Fibroblast of villous mesenchyme (primary cell): ENCODE measurements at places on chromosomes 4 and X. TPM values are rescaled to one million over a fixed set of nuclear protein-coding genes. Genes with fewer than 3 reads are reported as not detected.
A peak's percentile ranks its signal among the peaks of the same experiment; 100 is the strongest.

- DNase-seq: no peak
These were observed 468 bp downstream of the GLA start for GRCh38 chrX:101407167-101407747.

Gene RAB39B
- total RNA-seq: under 0.01 and 0.43 TPM in 2 replicates

DNA sequence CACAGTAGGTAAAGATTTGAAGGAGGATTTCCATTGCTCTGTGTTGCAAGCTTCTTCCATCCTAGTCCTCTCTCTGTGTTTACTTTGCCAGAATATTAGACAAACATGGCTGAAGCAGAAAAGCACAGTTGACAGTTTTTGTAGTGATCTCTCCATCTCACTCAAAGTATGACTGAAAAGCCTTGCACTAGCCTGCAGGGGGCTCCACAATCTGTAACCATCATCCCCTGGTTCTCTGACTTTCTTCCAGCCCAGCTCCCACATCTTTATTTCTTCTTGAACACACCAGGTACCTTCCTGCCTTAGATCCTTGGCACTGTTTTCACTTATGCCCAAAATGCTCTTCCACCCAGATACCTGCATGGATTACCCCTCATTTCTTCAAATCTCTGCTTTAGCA, 34.1 kb upstream of the HHIP start:
- DNase-seq: peak; percentile 37

Gene GC
- total RNA-seq: not detected in 2 replicates

Gene NHS
- 2.6 and 5.2 TPM in 2 replicates for total RNA-seq

GRCh38 chrX:34848281-34848680, 94.3 kb upstream of the FAM47B start:
- DNase-seq: peak; percentile 29

- DNase-seq: no peak
These were observed 190.4 kb downstream of the UNC5C start for GRCh38 chr4:95358421-95358820.

GRCh38 chr4:30726090-30726675, 6.0 kb downstream of the PCDH7 start:
- peak; percentile 67 for DNase-seq

DNA sequence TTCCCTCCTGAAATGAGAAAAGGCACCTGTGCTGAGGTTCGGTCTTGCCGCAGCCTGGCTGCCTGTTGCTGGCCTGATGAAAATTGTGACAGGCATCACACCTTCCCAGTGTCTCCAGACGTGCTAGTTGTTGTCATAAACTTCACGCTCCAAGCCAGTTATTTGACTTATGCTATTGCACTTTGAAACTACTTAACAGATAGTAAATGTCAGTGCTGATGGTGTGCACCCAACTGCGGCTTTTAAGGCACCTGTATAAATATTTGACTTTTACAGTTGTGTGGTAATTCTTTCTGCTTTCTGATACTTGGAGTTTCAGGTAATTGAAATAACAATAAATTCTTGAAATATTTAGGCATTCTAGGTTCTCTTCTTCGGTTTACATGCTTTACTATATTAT, 1.8 kb downstream of the WWC2 start:
- peak; percentile 38 for DNase-seq

GRCh38 chrX:81729269-81729777, 527.4 kb downstream of the SH3BGRL start:
- DNase-seq: no peak

GRCh38 chr4:3786196-3786869, 20.1 kb downstream of the ADRA2C start:
- DNase-seq: no peak

Gene SCML1
- 5.8 and 12.5 TPM in 2 replicates for total RNA-seq

DNA sequence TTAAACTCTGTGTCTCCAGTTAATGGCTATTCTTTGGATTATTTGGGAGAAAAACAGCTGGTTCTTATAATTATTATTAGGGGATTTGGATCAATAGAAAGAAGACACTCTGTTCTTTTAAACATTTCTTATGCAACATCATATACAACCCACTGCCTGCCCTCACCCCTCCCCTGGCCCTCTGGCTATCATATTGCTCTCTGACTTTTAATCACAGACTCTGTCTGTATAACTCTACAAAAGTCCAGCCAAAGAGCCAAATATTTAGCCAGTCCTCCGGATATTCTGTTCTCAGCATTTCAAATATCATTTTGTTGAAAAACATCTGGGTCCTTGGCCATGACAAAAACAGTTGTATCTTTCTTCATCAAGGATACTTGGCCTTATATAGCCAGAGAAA, 19.0 kb upstream of the PACRGL start:
- no peak for DNase-seq

GRCh38 chr4:150479657-150480056, 102.3 kb upstream of the MAB21L2 start:
- no peak for DNase-seq

DNA sequence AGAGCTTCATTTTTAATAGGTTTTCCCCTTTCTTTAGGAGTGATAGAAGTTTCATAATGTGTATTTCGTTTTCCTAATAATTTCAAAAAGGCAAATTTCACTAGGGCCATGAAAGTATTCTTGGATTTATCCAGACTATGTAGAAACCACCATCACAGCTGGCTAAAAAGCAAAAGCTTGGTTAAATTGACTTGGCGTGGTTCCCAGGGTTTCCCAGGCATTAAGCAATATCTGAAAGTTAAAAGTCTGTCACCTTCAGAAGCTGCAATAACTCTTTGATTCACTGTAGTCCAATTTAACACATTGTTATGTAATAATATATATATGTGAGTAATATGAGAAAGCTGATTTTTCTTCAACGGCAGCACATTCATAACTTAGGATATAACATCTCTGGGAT, 38.3 kb downstream of the NDNF start:
- DNase-seq: peak; percentile 64

Gene RGN
- 3.5 and 6.5 TPM in 2 replicates for total RNA-seq

GRCh38 chr4:175103403-175103802, 185.2 kb downstream of the ADAM29 start:
- DNase-seq: no peak

DNA sequence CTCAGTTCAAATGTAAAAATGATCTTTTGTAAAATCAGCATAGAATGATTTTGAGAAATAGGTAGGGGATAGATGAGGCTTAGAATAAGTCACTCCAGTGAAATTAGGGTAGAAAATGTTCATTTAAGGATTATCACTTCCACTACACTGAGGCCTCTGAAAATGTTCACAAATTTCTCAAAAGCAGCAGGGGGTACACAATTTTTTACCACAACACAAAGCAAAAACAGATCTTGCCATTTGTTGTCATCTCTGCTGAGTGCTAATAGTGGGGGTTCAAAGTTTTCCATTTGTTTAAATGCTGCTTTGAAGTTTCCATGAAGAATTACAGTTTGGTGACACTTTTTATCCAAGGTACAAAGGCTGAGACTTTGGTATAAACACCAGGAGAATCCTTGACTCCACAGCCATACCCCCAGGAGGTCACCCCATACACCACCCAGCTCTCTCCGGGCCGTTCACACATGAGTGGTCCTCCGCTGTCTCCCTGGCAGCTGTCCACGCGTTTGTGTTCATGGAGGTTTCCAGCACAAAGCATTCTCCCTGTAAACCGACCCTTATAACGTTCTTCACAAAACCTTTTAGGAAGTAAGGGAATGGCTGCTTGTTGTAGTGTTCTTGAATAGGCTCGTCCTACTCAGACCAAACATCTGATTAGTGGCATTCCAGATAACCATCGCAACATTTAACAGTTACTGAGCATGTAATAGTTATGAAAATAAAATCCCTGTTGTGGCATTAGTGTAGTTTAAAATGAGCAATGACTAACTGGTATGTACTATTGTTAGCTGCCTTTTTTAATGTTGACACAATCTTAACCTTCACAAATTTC, 71.0 kb downstream of the PRSS12 start:
- DNase-seq: peak; percentile 26

GRCh38 chr4:26573389-26573794, 10.5 kb upstream of the TBC1D19 start:
- DNase-seq: no peak

- peak; percentile 92 for DNase-seq
These were observed 1.4 kb downstream of the ANKRD17 start for GRCh38 chr4:73257234-73257633.

GRCh38 chrX:69995362-69996112, 54.2 kb downstream of the AWAT2 start:
- no peak for DNase-seq

DNA sequence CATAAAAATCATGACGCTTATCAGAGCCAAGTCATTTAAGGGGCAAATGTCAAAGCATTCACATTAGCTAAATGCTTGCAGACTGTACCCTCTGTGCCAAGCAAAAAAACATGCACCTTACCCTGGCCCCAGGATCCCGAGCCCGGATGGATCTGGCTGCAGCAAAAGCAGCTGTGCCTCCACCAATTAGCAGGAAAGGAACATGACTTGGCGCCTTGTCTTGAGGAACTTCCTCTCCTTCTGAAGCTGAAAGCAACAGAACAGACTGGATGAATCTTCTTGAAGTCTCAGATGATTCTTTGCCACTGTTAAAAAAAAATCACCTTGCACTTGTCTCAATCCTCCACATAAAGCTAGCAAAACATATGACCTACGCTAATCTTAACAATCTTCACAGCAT, 18.0 kb downstream of the AIFM1 start:
- DNase-seq: no peak

DNA sequence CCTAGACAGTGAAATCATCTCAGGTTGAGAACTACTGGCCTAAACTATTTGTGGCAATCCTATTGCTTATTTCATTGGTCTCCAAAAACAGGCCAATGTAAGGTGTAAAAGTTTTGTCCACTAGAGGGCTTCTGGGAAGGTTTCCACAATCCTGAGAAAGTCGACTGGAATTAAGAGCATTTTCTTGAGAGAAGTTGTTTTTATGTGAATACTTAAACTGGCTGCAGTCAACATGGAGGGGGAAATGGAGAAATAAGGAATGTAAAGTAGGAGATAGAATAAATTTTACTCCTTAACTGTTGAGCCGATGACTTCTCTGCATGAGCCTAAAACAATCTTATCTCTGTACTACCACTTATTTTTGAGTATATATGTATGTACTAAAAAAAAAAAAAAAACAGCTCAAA, 11.0 kb upstream of the EIF4E start:
- peak; percentile 79 for DNase-seq

- peak; percentile 54 for DNase-seq
These were observed 51.7 kb upstream of the GPM6B start for GRCh38 chrX:13868591-13868990.
